Breast epithelium (tissue), 4 donors: ENCODE measurements at places on chromosomes 6 and 20.

- no peaks in the 10 kb centered on the region for H3K4me1 ChIP-seq
- no peak overlapping the region for H3K4me3 ChIP-seq
Measured at GRCh38 chr6:157800420-157801237, 22.4 kb upstream of the SNX9 start.

DNA sequence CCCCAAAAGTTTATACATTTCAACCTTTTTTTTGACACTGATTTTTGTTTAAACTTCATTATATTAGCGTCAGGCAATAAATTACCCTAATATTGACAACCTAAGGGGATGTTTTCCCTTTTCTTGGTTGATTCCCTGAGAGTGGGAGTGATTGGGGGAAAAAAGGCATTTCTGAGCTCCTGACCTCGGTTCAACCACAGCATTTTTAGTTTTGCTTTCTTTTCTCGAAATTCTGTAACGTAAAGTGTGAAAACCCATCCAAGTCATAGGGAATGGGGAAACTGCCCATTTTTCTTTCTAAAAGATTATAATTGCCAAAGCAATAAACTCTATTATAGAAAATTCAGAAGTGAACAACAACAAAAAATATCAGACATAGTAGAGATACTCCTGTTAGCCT, 67.9 kb upstream of the SPACA1 start:
- H3K36me3 ChIP-seq: no peaks in the 10 kb centered on the region
- no peak overlapping the region for H3K4me3 ChIP-seq
- H3K27me3 ChIP-seq: no peaks in the 10 kb centered on the region
- DNase-seq: no peak

- H3K4me1 ChIP-seq: no peaks in the 10 kb centered on the region
- no peaks in the 10 kb centered on the region for H3K36me3 ChIP-seq
- DNase-seq: no peak
- no peaks in the 10 kb centered on the region for H3K27me3 ChIP-seq
- H3K27ac ChIP-seq: no peak overlapping the region
Measured at GRCh38 chr6:16493112-16493511, 254.7 kb downstream of the GMPR start.

- no peak overlapping the region for H3K4me3 ChIP-seq
- no peak overlapping the region for H3K27ac ChIP-seq
- peaks cover 5% of the 10 kb centered on the region for H3K4me1 ChIP-seq
- no peaks in the 10 kb centered on the region for H3K27me3 ChIP-seq
Measured at GRCh38 chr6:15366879-15367278, 121.0 kb downstream of the JARID2 start.

DNA sequence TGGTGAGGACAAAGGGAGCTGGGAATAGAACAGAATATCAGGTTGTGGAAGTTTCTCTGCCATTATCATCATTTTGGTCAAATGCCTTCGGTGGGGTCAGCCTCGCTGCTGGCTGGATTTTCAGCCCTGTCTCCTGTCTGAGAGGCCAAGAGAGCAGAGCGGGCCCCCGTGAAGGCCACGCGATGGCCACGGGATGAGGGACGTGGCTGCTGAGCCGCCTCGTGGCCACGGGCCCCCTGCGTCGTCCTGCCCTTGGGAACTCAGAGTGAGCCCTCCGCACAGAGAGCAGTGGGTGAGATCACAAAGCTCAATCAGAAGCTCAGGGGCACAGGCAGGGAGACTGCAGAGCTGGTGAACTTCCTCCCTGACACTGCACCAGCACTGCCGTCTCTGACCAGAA, 363.7 kb downstream of the CDH4 start:
- H3K4me3 ChIP-seq: no peak overlapping the region
- H3K27ac ChIP-seq: no peak overlapping the region
- H3K4me1 ChIP-seq: no peaks in the 10 kb centered on the region
- H3K36me3 ChIP-seq: no peaks in the 10 kb centered on the region

- H3K27ac ChIP-seq: no peak overlapping the region
- H3K36me3 ChIP-seq: no peaks in the 10 kb centered on the region
- no peak for DNase-seq
Measured at GRCh38 chr20:63850689-63851547, 10.4 kb upstream of the ABHD16B start.

GRCh38 chr20:61902221-61902869, 163.3 kb downstream of the TAF4 start:
- H3K27ac ChIP-seq: no peak overlapping the region
- no peaks in the 10 kb centered on the region for H3K27me3 ChIP-seq
- no peak overlapping the region for H3K4me3 ChIP-seq
- H3K36me3 ChIP-seq: no peaks in the 10 kb centered on the region
- H3K4me1 ChIP-seq: no peaks in the 10 kb centered on the region

DNA sequence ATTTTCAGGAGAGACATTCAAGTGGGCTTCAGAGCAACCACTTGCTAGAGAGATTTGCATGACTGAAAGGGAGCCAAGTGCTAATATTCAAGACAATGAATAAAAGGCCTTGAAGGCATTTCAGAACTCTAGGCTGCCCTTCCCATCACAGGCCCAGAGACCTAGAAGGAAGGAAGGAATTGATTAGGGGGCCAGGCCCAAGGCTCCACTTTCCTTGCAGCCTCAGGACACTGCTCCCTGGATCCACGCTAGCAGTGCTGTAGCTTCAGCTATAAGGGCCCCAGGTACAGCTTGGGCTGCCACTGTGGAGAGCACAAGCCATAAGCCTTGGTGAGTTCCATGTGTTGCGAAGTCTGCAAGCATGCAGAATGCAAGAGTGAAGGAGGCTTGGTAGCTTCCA, 731.9 kb upstream of the FLRT3 start:
- DNase-seq: no peak
- no peaks in the 10 kb centered on the region for H3K36me3 ChIP-seq
- H3K4me1 ChIP-seq: no peaks in the 10 kb centered on the region
- H3K4me3 ChIP-seq: no peak overlapping the region
- H3K27ac ChIP-seq: no peak overlapping the region

DNA sequence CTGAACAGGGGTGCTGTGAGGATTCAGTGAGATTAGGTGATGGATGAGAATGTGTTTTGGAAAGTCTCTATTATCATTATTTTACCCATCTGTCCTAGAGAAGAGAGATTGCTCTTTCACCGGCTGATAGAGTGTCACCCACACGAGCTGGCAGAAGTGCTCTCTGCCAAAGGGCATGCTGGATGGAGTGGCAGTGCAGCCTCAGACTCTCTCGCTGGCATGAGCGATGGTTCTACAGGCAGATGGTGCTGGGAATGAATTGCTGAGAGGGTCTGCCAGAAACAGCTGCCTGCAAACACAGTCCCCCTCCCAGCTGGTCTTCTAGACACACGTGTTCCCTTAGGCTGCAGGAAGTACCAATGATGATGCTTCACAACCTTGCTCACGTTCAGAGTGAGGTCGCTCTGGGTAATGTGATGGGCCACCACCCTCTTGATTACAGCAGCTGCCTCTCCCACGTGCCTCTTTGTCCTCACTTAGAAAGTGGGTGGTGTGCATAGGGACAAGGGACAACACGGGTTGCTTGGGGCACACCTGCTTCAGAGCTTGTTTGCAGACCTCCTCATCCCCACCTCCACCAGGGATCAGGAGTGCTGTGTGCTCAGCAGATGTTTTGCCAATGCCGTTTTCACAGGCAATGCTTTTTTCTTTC, 84.7 kb downstream of the FOXA2 start:
- peaks cover 26% of the 10 kb centered on the region for H3K27me3 ChIP-seq
- no peak overlapping the region for H3K27ac ChIP-seq
- H3K4me1 ChIP-seq: no peaks in the 10 kb centered on the region
- no peak for DNase-seq
- no peaks in the 10 kb centered on the region for H3K36me3 ChIP-seq

GRCh38 chr6:137958811-137959565, 91.9 kb downstream of the TNFAIP3 start:
- H3K4me1 ChIP-seq: no peaks in the 10 kb centered on the region
- DNase-seq: no peak
- H3K27me3 ChIP-seq: no peaks in the 10 kb centered on the region
- H3K36me3 ChIP-seq: no peaks in the 10 kb centered on the region

DNA sequence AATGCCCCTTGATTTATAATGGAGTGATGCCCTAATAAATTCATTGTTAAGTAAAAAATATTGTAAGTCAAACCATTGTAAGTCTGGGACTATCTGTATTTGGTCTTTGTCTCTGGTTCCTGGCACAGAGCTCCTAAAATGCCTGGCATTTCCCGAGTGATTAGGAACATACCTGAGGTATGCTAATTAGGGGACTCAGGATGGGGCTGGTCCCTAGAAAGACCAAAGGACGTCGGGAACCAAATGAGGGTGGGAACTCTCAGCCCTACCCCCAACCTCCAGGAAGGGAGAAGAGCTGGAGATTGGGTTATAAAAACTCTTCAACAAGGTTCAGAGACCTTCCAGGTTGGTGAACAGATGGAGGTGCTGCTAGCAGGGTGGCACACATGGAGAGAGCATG, 82.6 kb upstream of the ARG1 start:
- H3K4me1 ChIP-seq: no peaks in the 10 kb centered on the region
- no peaks in the 10 kb centered on the region for H3K27me3 ChIP-seq
- no peak overlapping the region for H3K27ac ChIP-seq
- H3K36me3 ChIP-seq: no peaks in the 10 kb centered on the region

- H3K27ac ChIP-seq: no peak overlapping the region
- H3K4me3 ChIP-seq: no peak overlapping the region
- H3K27me3 ChIP-seq: no peaks in the 10 kb centered on the region
- H3K4me1 ChIP-seq: no peaks in the 10 kb centered on the region
- no peak for DNase-seq
Measured at GRCh38 chr6:144053601-144054000, 41.8 kb downstream of the SF3B5 start.
